Uterus (tissue), 4 donors: ENCODE measurements at places on chromosomes 6 and 20. TPM values are rescaled to one million over a fixed set of nuclear protein-coding genes. Genes with fewer than 3 reads are reported as not detected.

- DNase-seq: no peak
Observed at GRCh38 chr6:18693881-18694280, 306.7 kb downstream of the RNF144B start.

DNA sequence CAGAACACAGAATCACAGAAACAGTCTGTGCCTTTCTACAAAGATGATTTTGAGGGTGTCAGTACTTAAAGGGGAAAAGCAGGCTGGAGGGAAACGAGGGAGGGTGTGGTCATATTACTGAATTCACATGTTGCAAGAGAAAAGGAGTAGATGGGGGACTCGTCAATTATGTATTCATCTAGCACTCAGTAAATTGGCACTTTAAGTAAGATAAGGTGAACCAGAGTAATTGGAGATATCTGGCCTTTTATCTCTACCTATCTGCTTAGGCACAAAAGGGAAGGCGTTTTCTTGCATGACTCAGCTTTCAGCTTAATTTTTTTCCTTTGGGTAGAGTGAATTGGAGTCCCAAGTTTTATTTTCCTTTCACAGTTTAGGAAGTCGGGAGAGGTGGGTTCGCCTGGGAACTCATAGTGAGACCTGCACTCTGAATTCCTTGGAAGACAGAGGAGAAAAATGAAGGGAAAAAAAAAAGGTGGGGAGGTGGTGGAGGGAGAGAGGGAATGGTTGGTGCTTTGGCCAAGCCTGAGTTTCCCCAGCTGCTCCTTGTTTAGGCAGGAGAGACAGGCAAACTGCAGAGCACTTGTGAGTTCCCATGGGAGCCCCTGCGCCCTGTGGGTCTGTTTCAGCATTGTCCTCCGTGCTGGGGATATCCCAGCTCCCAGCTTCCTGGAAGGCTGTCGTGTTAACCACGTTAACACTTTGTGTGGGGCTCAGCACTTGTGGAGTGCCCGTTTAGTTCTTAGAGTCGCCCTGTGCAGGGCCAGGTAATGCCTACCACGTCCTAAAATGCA lies 19.7 kb upstream of the GTSF1L start:
- no peak for DNase-seq

DNA sequence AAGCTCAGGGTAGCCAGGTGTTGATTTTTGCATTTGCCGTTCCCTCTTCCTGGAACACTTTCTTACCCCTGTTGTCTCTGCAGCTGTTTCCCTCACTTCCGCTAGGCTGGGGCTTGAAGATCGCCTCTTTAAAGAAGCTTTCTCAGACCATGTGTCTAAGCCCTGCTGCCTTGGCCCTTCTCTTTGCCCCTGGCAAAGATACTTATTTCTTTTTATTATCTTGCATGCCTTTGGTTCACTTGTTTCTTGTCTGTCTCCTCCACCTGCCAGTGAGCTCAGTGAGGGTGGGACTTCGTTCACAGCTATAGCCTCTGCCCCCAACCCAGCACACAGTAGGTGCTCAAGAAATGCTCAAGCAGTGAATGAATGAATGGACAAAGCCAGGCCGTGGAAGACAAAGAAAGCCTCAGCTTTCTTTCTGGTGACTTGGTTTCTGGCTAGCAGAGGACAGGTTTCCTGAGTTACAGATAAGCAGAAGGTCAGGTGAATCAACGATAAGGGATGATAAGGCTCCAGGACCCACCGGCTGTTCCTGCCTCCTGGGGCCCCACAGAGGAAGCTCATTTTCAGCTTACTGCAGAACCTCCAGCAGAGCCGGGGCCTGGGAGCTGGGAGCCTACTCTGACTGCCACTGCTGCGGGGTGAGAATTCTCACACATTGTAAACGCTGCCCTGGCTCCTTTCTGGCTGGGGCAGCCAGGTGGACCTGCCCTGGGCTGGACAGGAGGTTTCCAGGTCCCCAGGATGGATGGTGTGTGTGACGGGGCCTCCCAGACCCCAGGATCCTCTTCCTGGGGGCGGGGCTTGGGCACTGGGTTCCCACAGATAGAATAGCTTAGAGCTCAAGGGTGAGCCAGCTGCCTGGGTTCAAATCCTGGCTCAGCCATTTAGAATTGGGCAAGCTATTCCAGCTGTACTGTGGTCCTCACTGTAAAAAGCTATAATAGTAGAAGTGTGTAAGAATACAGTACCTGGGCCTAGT lies 29.8 kb downstream of the SNAI1 start:
- no peak for DNase-seq

- DNase-seq: no peak
Observed at GRCh38 chr6:32337186-32337805, 34.4 kb downstream of the TSBP1 start.

GRCh38 chr6:122620902-122621301 lies 10.7 kb downstream of the PKIB start:
- DNase-seq: no peak

DNA sequence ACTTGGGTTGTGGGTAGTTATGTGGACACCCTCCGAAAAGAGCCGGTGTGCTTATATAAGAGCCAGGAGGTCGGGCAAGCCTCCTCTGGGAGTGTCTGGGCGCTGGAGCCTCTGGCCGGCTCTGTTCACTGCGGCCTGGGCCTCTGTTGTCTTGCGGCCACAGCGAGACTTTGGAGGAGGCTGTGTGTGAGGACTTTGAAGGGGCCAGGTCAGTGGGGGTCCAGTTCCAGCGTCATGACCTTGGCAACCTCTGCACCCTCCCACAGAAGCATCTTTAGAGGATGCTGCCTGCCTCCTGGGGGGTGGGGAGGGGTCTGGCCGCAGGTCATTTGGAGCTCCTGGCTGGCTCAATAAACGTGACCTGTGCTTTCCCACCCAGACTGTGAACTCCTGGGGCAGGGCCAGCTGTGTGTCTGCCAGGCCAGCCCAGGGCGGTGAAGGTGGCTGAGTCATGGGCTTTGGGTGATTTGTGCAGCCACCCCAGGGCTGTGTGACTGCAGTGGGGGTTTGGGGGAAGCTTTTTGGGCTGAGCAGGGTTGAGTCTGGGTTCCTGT lies 1.2 kb downstream of the TCEA2 start:
- DNase-seq: no peak

DNA sequence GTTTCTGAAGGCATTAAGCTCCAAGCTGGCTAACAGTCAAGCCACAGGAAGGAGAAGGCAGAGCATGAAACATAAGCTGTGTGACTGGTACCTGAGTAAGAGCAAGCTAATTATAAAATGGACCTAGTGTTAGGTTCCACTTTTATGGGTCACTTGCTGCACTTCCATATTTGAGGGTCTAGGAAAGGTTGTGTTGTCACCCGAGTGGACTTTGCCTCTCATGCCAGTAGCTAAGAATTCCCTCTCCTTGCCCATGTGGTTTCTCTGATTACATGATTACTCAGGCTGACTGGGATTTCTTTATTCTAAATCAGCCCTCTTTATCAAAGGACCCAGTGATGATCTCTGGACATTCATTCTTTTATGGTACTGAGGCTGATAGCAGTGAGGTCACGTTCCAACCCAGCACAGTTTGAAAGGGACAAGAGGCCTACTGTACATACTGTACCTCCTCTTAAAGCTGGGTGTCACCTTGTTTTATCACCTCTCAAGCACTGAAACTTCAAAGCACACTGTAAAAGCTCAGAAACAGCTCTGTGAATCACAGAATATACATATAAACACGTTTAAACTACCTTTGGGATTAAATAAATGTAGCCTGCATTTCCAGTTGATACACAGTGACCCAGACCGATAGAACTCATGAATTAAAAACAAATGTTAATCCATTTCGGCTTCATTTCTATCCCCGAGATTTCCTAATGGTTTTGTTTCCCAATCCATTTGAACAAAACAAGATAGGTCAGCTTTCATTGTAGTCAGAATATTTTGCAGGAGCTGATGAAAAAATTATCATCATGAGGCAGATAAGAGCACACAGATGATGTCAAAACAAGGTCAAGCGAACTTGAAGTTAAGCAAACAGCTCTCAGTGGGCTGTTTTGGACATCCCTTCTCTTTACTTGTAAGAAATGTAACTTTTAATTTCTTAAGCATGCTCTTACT lies 96.5 kb downstream of the ALDH8A1 start:
- DNase-seq: peak; percentile 19

Gene MSH5
- not detected for total RNA-seq

Gene GDAP1L1
- not detected for total RNA-seq

Gene TMEM14B
- 48.5 TPM for total RNA-seq

Gene ARMH2
- total RNA-seq: not detected

Gene LPA
- not detected for total RNA-seq

Gene SLC52A3
- 1.2 TPM for total RNA-seq

Gene SNPH
- 2.1 TPM for total RNA-seq
